IPS-NIHi11 (cell line): ENCODE measurements at places on chromosomes 11 and 22.

- peak; percentile 88 for DNase-seq
These were observed 12.4 kb upstream of the KLHL35 start for GRCh38 chr11:75445315-75445953.

DNA sequence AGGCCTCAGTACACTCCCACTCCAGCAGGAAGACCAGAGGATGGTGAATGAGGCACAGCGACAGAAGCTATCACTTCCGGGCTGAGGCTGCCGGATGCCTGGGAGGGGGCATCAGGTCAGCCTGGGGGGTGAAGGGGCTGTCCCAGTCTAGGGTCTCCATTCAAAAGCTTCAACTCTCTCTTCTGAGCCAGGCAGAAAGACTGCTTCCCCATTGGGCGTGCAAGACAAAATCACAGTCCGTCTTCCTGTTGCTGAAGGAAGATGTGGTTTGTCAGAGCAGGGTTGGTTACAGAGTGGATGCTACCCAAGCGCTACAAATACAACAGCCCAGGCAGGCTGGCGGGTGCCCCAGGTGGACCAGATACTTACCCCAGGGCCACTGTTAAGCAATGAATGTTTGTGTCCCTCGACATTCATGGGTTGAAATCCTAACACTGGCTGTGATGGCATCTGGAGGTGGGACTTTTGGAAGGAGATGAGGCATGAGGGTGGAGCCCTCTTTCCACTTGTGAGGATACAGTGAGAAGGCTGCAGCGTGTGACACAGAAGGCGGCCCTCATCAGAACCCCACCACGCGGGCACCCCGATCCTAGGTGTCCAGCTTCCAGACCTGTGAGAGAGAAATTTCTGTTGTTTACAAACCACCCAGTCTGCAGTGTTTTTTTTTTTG is 12.0 kb downstream of the UPK3A start:
- no peak for DNase-seq

DNA sequence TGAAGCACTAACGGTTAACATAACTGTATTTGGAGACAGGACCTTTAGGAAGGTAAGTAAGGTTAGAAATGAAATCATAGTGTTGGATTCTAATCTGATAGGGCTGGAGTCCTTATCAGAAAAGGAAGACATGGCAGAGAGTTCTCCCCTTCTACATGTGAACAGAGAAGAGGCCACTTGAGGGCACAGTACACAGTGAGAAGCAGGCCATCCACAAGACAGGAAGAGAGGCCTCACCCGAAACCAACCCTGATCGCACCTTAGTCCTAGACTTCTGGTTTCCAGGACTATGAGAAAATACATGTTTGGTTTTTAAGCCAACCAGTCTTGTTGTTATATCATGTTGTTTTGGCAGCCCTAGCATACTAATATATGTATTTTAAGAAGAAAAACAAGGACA is 170.0 kb downstream of the LRRC4C start:
- no peak for DNase-seq

DNA sequence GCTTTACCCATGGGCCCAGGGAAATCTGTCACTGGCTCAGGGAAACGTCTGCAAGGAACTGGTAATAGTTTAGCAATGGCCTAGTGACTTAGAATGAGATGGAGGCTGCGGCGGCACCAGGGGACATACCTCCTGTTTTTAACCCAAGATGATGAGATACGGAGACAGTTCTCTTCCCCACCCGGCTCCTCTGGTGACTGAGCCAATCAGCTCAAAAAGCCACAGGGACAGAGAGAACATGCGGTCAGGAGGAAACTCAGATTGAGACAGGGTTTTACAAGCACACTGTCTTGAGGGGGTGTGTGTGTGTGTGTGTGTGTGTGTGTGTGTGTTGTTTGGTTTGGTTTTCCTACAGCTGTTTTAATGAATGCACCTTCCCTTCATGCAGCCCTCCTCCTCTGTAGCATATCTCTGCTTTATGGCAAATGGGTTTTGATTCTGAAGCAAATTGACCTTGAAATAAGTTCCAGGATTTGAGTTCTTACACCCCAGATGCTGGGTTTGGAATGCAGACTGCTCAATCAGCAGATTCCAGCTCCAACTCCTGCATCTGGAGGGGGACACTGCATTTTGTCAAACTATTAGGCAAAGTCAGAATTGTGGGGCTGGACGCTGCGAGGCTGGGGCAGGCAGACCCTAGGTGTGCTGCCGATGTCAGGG is 246.2 kb downstream of the NTM start:
- DNase-seq, result no peak

GRCh38 chr22:24146791-24147353 is 34.4 kb upstream of the SUSD2 start:
- no peak for DNase-seq

- no peak for DNase-seq
These were observed 450.5 kb upstream of the DDI1 start for GRCh38 chr11:103585911-103586310.

DNA sequence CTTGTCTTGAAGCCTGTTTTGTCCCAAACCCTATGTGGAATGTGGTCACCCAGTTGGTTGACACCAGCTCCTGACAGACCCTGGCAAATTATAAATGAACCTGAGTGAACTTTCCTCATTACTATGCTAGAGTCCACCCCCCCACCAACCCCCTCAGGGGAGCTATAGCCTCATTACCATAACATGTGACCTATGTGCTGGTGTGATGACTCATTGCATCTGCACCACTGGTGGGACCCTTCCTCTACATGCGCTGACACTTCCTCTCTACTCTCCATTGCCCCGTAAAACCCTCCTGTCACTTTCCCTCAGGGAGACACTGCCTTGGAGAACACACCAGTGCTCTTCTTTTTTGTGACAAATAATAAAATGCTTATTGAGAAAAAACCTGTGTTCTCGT is 105.0 kb upstream of the SESN3 start:
- DNase-seq, result no peak

- no peak for DNase-seq
These were observed 11.8 kb downstream of the ABTB2 start for GRCh38 chr11:34345991-34346480.

DNA sequence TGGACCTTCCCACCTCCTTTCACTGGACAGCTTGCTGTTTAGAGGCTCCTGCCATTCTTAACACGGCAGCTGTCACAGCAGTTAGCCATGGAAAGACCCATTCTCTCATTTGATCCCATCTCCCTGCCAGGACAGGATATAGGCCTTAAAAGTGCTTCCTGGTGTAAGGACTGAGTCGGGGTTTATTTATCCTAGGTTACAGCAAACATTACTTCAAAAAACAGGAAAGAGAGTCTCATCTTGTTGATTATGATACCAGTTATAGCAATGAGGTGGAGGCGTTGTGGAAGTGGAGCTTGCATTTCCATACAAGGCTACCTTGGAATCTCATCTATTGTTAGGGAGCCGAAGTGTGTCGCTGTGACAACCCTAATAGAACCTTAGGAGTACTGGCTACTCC is 17.4 kb upstream of the ETS1 start:
- no peak for DNase-seq

GRCh38 chr11:4495487-4495886 is 13.0 kb downstream of the OR52K1 start:
- DNase-seq, result no peak

DNA sequence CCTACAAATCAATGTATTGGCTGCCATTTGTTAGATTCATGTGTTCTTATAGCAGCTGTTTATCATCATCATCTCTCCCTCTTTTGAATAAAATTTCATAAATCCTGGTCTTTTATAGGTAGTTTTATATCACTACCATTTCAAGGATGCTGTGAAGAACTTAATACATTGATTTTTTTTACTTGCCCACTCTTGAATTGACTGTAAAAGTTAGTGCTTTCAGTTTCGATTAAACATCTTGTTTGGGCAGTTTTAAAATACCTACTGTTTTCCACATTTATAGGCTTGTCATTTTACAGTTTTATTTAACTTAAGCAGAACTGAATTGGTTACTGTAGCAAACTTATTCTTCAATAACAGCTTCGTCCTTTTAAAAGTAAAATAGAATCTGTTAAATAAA is 59.5 kb downstream of the TTC17 start:
- DNase-seq, result no peak

DNA sequence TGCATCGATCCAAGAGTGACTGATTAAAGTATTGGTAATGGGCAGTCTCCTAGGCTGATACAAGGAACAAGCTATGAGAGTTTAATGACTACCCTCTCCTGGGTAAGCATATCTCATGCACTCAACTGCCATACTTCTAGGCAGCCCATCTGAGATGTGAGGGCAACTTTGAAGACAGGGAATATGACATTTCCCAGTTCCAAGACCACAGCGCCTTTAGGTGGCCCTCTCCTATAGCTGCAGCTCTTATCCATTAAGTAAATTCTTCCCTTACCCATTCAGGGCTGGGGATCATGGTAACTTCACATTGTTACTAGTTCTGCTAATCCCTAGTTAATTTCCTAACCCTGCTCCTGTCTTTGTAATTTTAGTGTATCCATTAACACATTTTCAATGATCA is 157.3 kb upstream of the CTSC start:
- DNase-seq, result peak; percentile 12

DNA sequence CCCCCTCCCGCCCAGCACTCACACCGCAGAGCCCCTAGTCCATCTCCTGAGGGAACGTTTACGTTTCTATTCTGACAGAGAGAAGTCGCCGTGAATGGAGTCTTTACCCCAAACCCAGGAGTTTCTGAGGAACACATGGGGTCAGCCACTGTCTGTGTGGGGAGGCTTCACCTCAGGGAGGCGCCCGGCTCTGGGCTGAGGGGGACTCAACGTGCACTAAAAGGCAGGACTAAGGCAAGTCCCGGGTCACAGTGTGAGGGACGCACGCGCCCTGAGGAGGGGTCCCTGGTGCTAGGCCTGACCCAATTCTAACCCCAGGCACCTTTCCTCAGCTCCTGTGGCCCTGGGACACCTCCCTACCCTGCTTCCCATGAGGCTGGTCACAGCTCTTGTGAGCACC is 32.5 kb upstream of the IGLL5 start:
- no peak for DNase-seq

DNA sequence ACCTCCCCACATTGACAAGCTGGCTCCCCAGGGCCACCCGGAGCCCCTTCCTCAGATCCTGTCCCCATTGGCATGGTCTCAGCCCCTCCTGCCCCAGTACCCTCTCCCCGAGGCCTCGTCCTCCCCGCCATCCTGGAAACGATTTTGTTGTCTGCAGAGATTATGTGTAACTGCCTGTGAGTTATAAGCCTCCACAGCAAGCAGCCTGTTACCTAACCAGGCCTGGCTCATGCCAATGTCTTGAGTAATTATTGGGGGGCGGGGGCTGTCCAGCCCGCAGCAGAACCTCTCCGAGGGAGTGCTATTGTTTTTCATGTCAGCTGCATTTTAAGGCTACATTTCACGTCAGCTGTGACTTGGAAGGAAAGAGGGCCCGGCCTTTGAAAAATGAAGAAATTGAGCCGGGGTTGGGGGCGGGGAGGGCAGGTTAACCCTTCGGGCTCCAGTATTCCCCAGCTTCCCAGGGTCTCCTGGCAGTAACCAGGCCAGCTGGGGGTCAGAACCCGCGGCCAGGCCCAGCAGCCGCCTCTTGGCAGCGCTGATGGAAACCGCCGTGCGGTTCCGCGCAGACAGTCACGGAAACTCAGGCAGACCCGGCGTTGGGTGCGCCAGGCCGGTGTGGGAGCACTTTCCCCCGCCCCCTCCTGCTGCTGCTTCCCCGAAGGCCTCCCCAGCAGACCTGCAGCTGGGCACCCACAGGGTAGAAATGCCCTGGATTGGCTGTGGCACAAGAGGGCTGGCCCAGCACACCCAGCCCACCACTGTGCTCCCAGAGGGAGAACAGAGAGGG is 59.5 kb downstream of the CDKN1C start:
- peak; percentile 82 for DNase-seq

DNA sequence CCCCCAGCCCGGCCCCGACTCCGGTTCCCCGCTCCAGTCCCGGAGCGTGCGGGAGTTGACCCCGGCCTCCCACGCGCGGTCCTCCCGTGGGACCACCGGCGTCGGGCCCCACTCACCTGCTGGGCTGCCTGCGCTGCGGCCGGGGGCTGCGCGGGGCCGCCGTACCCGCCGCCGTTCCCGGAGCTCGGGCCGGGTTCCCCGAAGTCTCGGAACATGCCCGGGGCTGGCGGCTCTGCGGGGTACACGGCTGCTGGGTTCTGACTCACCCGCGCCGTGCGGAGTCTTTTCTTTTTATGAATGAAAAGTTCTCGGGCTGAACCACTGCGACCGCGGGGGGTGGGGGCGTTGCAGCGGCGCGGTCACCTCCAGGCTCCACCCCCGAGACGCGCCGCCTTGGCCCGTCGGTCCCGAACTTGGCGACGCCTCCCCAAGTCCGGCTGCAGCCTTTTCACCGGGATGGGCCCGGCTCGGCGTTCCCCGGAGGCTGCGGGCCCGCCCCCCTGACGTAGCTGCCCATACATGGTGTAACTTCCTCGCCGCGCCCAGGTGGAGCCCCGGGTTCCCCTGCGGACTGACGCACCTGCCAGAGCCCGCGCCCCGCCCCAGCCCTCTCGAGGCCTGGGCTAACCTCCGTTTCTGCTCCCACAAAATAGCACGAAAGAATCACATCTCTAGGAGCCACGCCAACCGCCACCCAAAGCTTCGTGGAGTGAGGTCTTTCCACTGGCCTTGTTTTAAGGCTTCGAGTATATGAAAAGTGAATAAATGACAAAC is at the start of gene FOSL1:
FOSL1 (minus strand) TSS at position 264 of the 774 bp plus-strand sequence; CDS start at position 215, 49 bp downstream.
- DNase-seq, result peak; percentile 95

- no peak for DNase-seq
These were observed 97.1 kb downstream of the EXT2 start for GRCh38 chr11:44192462-44193100.

- no peak for DNase-seq
These were observed 2.0 kb upstream of the TIMP3 start for GRCh38 chr22:32799496-32799895.

DNA sequence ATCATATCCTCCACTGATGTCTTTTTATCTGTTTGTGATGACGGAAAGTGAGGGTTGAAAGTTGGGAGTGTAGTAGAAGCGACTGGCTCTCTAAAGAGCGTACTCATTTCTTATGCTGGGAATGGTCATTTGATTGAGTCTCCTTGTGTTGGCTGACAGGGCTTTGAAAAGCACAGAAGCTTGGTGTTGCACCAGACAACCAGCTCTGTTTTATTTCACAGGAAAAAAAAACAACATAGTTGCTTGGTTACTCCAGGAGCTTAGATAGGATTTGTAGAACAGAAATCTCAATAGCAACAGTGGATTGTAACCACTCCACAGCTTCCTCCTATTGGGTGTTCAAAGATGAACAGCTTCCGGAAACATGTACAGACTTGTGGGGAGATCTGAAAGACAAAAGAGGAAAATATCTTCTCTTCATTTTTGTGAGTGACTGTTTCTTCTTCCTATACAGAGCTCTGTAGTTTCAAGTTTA is 2.7 kb downstream of the RBM14 start:
- no peak for DNase-seq

DNA sequence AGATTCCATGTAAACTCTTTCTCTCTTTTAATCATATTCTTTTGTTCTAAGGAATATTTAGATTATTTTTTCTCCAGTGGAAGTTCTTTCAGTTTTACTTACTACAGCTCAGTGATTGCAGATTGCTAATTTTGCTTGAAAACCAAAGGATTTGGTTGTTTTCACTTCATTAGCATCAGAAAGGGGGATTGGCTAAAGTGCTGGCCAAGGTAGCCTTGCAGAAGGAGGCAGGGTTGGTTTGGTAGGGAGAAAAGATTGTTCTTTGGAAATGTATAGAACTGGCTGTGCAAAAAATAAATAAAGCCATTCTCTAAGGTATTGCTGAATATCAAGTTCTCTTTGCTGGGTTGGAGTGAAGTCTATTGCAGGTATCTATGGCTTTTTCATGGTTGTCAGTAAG is 92.6 kb downstream of the FAT3 start:
- DNase-seq, result no peak

GRCh38 chr22:47048123-47049077 is 285.9 kb downstream of the TBC1D22A start:
- DNase-seq, result no peak

- DNase-seq, result no peak
These were observed 168.6 kb upstream of the MTMR2 start for GRCh38 chr11:96092511-96092910.
